ENCODE measurements at places on chromosomes 4 and X.
A peak's percentile ranks its signal among the peaks of the same experiment; 100 is the strongest.

GRCh38 chr4:77269505-77269904 is 112.5 kb downstream of the CCNG2 start:
- DNase-seq = no peak

DNA sequence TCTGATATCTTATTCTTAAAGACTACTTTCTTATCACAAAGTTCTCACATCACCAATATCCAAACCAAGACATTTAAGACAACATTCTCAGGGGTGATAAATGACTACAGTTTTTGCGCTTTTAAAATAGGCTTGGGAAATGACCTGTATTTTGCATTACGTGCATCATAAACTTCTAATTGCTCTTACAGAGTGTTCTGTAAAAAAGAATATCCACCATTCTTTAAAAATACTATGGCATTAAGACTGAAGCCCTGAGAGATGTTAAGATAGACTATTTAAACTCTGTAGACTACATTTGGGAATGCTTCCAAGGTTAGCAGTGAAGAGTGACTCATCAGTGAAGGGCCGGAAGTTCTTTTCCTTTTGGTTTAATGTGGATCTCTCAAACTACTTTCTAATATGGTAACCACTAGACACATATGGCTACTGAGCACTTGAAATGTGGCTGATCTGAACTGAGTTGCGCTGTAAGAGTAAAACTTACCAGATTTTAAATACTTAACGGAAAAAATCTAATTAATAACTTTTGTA is 518.8 kb upstream of the FTHL17 start:
- no peak for DNase-seq

DNA sequence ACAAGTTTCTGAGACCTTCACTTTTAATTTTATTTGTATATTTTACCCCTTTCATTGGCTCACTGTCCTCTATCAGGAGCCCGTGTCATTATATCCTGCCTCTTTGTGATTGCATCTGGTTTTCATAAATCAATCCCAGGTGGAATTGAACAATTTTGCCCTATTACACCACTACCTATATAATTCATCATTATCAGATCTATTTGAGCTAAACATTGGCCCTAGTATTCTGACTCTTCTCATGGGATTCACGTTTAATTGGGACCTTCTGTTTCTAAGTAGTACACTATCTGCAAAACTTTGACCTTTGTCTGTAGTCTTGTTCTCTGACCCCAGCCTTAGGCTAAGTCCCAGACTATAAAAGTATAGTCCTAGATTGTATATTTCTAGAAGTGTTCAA is 114.1 kb downstream of the FAT4 start:
- DNase-seq = no peak

DNA sequence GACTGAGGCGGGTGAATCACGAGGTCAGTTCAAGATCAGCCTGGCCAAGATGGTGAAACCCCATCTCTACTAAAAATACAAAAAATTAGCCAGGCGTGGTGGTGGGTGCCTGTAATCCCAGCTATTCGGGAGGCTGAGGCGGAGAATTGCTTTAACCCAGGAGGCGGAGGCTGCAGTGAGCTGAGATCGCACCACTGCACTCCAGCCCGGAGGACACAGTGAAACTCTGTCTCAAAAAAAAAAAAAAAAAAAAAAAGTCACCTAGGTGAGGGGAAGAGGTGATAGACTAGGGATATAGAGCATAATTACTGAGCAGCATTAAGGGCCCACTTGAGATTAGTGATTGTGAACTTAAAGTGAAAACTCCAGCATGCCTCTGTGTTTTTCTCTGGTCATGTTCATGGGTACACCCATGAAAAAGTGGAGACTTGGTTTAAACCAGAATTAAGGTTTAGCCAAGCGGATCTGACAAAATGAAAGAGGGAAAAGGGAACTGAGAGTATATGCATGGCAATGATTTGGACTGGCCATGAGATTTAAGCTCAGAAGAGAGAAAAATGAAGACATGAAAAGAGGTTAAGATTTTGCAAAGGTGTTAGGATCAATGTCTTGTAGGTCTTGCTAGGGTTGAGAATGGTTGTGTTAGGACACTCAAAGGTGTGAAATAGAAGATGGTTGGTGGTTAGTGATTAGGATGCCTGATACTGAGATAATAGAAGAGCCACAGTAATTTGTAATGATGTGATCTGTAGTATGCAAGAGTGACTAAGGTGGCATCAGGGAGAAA is 105.0 kb downstream of the RAB28 start:
- DNase-seq = peak; percentile 6

DNA sequence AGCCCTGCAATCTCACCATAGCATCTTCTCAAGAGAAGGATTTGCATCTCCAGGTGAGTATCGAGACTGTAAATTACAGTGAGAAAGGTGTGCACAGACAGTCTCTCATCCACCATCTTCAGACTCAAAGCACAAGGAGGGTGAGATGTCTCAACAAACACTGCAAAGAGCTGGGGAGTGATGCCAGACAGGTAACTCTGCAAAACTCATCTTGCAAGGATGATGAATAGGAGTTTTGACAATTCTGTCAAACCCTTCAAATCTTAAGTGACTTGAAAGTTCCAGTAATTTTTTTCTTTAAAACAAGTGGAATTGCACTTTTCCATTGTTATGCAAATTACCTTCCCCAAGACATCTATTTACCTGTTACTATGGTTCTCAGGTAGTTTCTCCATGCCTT is 277.2 kb upstream of the VCX3A start:
- DNase-seq = no peak

- no peak for DNase-seq
Measured at GRCh38 chr4:165367040-165367439, 11.8 kb upstream of the CPE start.

GRCh38 chrX:70134116-70134477 is 850 bp downstream of the IGBP1 start:
- DNase-seq = no peak

- peak; percentile 15 for DNase-seq
Measured at GRCh38 chrX:109635146-109635545, 10.2 kb upstream of the KCNE5 start.

DNA sequence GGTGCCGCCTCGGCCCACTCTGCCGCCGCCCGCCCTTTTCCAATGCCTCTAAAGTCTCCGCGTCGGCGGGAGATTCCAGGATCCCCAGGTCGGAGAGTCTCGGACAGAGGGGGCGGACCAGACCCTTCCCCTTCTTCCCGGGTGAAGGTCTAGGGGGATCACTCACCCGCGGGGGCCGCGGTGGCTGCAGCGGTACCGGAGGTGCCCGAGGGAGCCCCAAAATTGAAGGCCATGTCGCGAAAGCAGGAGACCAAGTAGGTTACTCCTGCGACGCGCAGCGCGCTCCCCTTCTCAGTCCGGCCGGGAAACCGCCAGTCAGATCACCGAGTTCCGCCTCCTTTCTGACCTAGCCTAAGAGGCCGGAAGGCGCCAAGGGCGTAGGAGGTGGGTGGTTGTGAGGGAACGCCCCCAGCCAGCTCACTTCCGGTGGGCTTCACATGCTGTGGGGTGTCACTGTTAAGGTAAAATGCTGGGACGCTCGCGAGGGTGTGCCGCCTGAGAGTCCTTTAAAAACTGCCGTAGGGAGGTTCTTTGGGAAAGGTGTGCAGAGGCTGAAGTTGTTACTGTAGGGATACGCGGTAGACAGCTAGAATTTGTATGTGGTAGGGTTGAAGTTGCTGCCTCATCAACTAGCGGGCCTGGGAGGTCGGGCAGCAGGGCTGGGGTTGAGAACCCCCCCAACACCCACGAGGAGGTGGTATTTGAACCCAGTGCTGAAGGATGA is at the start of gene NUP54:
Gene NUP54 (minus strand): TSS at position 256 of the 724 bp plus-strand sequence. CDS start 23 bp downstream, at position 233.
- DNase-seq = peak; percentile 91

- DNase-seq = no peak
Measured at GRCh38 chr4:35461931-35462659, 782.2 kb downstream of the ARAP2 start.

- DNase-seq = no peak
Measured at GRCh38 chrX:79452881-79453280, 85.7 kb upstream of the ITM2A start.

DNA sequence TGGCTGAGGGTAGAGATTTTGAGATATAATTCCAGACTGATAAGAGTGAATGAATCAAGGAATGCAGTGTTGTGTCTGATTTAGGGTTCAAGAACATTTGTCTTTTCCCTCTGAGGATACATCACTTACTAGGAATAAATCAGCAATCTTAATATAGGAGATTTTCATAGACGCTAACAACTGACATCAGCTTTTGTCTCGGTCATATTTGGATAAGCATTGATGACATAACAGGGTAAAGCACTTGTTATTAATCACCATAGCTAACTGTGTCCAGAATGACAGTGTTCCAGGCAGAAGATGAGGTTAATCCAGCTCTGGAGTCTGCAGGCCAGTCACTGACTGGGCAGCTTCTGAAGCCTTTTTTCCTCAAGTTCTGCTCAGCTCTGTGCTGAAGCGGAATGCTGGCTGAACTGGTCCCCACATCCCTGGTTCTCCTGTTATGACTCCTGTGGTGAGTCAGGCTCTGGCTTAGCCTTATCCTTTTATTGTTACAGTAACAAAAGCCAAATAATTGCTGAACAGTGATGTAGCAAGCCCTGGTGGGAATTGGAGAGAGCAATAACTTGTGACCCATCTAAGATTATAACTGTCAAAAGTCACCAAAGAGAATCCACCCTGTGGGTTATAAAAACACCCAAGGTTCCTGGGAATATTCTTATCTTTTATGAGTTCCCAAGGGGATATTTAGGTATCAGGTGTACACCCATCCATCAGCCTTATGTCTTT is 41.8 kb downstream of the FNIP2 start:
- no peak for DNase-seq

DNA sequence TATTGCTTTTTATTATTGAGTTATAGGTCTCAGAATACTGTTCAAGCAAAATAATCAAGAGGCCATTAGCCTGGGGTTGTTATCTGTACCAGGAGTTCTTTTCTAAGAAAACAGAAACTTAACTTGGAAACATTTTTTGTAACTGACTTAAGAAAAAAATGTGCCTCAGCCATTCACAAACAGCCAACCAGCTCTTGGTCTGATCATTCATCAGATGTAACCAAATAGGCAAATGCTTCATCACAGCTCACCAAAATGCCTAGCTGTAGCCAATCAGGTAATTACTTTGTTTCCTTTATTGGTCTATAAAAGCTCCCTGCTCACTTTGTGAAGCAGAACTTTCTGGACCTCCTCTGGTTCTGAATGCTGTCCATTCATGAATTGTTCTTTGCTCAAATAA is 387.7 kb downstream of the FAT4 start:
- no peak for DNase-seq

DNA sequence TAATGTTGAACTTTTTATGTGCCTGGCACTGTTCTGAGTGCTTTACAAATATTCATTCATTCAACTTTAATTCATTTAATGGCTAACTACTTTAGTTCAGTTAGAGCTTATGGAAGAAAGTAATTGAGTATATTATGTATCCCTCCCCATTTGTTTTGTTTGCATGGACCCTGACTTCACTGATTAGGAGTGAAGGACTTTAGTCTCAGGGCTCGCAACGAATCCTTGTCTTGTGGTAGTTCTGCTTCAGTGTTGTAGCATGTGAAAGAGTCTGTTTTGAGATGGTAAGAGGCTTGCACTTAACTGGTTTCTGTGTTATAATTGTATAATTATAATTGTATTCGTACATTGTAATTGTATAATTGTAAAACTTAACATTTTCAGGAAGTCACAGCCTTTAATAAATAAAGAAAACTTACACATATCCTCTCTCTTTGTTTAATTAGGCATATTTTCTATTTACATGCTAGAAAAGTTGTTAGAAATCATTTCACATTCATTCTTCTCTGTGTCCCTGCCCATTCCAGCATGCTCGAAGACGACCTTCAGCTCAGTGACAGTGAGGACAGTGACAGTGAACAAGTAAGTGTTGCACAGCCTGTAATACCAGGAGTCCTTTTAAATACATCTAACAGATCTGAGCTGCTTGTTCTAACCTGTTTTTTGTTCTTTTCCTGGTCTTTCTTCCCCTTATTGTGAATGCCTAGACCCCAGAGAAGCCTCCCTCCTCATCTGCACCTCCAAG is 115.1 kb downstream of the KLHL8 start:
- DNase-seq = no peak

DNA sequence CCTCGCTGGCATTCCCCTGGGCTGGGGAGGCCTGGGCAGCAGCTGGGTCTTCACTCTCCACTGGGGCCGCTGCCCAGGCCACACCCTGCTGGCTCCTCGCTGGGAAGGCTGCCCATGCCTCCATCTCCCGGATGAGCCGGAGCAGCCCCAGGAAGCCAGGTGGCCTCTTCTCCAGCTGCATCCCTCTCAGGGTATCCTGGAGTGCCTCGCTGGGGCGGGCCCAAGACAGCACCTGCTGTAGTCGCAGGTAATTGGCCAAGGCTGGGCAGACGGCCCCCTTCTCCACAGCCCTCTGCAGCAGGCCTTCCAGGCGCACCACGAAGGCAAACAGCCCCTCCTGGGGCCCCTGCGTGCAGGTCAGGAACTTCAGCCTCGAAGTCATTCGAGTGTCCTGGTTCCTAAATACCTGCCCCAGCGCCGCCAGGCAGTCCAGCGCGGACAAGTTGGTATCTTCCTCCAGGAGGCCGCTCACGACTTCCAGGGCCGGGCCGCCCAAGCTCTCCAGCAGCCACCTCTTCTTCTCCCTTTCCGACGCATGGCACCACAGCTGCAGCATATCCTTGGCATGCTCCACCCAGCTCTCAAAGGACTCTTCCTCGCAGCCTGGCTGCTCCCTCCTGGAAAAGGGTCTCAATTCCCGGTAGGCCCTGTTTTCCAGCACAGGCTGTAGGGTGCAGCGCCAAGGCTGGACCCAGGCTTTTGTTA is 3.7 kb downstream of the PNMA6E start:
- DNase-seq = no peak

DNA sequence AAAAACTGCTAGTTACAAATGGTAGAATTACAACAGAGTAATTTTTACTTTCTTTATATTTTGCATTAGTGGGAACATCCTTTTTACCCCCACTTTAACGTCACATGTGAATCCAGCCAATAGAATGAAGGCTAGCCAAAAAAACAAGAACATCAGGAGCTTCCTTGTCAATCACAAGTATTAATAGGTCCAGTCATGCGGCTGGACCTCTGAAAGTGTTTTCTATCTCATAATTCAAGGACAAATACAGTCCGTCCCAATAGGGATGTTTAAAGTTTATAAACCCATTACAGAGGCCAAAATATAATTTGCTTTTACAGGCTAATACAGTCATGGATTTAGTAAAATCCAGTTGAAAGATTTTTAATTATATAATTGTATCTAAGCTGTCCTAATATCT is 110.7 kb downstream of the APBB2 start:
- DNase-seq = no peak

GRCh38 chr4:89299153-89299791 is 8.3 kb downstream of the GPRIN3 start:
- no peak for DNase-seq

DNA sequence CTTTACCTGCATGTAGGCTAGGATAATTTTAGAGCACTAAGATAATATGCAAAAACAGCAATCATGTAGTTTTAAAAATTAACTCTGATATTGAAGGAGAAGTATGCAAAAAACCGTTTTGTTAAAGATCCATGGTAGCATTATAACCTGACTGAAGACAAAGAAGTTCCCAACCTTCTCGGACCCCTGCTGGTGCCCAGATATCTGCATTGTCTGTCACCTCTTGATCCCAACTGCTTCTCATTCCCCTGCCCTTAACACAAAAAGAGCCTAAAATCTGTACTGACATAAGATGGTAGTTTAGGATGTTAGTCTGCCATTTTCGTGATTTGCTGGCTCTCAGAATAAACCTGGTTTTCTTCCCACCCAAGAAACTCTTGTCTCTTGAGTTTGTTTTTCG is 61.5 kb upstream of the UCP1 start:
- no peak for DNase-seq

- DNase-seq = peak; percentile 52
Measured at GRCh38 chrX:38260231-38260630, 39.6 kb upstream of the SRPX start.
